Esophagus squamous epithelium (tissue), 5 donors: ENCODE measurements at places on chromosomes 2 and 18.

GRCh38 chr2:177262958-177263450 lies 1.5 kb downstream of the NFE2L2 start:
- DNase-seq = no peak

GRCh38 chr2:109266496-109266895 lies 137.5 kb downstream of the SH3RF3 start:
- DNase-seq = no peak

DNA sequence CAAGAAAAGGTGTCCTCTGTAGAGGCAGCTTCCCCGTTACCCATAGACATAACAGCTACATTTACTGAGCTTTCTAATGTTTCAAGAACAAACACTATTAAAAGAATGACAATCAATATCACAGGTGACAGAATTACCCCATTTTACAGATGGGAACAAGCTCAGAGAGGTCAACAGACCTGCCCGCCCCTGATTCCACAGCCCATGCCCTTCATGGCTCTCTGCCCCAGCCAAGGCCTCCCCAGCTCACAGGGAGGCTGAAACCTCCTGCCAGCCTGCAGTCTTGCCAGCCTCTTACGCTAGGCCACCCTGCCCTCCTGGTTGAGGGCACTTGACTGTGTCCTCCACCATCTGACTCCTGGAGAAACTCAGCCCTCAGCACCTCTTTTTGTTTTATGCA lies 19.1 kb upstream of the SLC35F6 start:
- DNase-seq = no peak

DNA sequence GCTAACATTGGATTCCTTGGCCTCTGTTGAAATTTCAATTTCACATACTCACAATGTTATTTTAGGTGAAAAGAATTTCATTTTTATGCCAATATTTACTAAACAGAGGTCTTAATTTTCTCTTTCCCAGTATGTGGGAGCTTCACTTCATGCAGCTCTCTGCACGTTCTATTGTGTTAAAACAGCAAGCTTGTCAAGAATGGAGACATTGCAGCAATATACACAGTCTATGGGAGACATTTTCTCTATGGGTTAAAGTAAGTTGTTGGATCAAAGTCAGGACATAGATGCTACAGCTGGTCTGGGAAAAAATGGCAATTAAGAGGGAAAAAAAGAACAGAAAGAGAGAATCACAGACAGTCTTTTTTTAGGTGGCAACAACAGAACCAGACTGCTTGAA lies 70.4 kb upstream of the ARHGAP15 start:
- no peak for DNase-seq

- no peak for DNase-seq
Observed at GRCh38 chr2:150595803-150596470, 108.5 kb upstream of the RND3 start.
